ENCODE measurements at places on chromosomes 13 and 19.

GRCh38 chr19:6713773-6714692 is 6.4 kb downstream of the C3 start:
- no peak for DNase-seq

- no peak for DNase-seq
These were observed 61.4 kb downstream of the ERCC5 start for GRCh38 chr13:102907016-102907756.

DNA sequence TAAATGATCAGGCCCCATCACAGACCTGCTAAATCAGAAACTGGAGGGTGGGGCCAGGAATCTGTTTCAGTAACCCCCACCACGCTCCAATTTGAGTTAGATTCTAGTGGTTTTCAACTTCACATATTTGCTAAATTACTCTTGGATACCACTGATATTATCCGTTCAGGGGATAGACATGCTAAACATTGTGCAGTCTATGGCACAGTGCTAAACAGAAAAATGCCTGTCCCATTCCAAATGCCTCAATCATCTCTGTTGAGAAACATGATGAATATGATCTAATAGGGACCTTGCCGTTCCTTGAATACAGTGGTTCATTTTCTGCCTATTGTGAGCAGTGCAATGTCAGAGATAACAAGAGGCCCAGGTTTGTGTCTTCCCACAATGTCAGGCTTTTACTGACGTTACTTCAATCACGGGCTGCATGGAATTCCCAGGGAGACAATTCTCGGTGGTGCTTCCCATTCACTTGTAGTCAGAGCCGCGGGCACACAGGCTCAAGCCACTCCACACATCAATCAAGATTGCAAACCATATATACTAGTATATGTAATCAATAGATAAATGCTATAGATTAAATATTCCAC is 52.7 kb downstream of the MYO16 start:
- no peak for DNase-seq

- no peak for DNase-seq
These were observed 172.2 kb downstream of the DNAJC15 start for GRCh38 chr13:43195551-43195950.

GRCh38 chr19:33634361-33635091 is 12.8 kb downstream of the CHST8 start:
- no peak for DNase-seq

DNA sequence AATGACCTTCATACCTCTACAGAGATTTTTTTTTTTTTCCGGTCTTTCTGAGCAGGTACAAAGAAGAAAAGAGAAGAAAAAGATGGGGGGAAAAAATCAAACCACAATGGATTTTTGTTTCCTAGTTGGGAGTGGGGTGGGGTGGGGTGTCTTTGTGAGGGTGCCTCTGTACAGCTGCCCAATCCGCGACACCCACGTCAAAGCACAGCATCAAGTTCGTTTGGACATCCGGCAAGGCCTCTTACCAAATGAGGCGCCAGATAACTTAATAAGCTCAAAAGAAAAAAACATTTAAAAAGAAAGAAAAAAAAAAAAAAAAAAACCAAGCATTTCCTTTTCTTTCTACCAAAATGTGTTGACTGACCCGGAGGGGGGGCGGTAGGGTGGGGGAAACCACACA is 70.3 kb upstream of the NFIC start:
- DNase-seq = no peak
